ENCODE measurements at places on chromosomes 11 and 22. TPM values are rescaled to one million over a fixed set of nuclear protein-coding genes. Genes with fewer than 3 reads are reported as not detected.

- DNase-seq = peak; percentile 25
- H3K4me3 ChIP-seq = no peak overlapping the region
- no peaks in the 10 kb centered on the region for H3K36me3 ChIP-seq
- no peak overlapping the region for H3K27ac ChIP-seq
These were observed 62.3 kb downstream of the PPFIBP2 start for GRCh38 chr11:7575841-7576725.

GRCh38 chr11:78211565-78211964 lies 22.8 kb downstream of the USP35 start:
- H3K4me3 ChIP-seq = no peak overlapping the region
- no peak for DNase-seq
- peaks cover 17% of the 10 kb centered on the region for H3K36me3 ChIP-seq
- no peaks in the 10 kb centered on the region for H3K27me3 ChIP-seq

- H3K4me1 ChIP-seq = no peaks in the 10 kb centered on the region
- H3K36me3 ChIP-seq = no peaks in the 10 kb centered on the region
- H3K27ac ChIP-seq = no peak overlapping the region
These were observed 46.2 kb downstream of the WT1 start for GRCh38 chr11:32388871-32389770.

- H3K4me1 ChIP-seq = peaks cover 25% of the 10 kb centered on the region
- H3K36me3 ChIP-seq = no peaks in the 10 kb centered on the region
- DNase-seq = peak; percentile 39
- H3K27ac ChIP-seq = peak overlapping the region; percentile 35
- peaks cover 8% of the 10 kb centered on the region for H3K27me3 ChIP-seq
- peak overlapping the region; percentile 77 for H3K4me3 ChIP-seq
These were observed 236.1 kb downstream of the TTC28 start for GRCh38 chr22:28443526-28443876.

GRCh38 chr11:27465629-27466028 lies 7.0 kb downstream of the LGR4 start:
- no peak overlapping the region for H3K27ac ChIP-seq
- peaks cover 13% of the 10 kb centered on the region for H3K27me3 ChIP-seq
- no peaks in the 10 kb centered on the region for H3K4me1 ChIP-seq
- no peak for DNase-seq
- H3K36me3 ChIP-seq = no peaks in the 10 kb centered on the region

- H3K4me1 ChIP-seq = peaks cover 37% of the 10 kb centered on the region
- no peak for DNase-seq
- no peaks in the 10 kb centered on the region for H3K27me3 ChIP-seq
These were observed 1.2 kb downstream of the VEGFB start for GRCh38 chr11:64235437-64236161.

GRCh38 chr11:59754494-59754858 lies 700 bp upstream of the STX3 start:
- no peaks in the 10 kb centered on the region for H3K36me3 ChIP-seq
- H3K27me3 ChIP-seq = peaks cover 4% of the 10 kb centered on the region
- peak; percentile 47 for DNase-seq
- peak overlapping the region; percentile 96 for H3K4me3 ChIP-seq
- H3K27ac ChIP-seq = peak overlapping the region; percentile 67

DNA sequence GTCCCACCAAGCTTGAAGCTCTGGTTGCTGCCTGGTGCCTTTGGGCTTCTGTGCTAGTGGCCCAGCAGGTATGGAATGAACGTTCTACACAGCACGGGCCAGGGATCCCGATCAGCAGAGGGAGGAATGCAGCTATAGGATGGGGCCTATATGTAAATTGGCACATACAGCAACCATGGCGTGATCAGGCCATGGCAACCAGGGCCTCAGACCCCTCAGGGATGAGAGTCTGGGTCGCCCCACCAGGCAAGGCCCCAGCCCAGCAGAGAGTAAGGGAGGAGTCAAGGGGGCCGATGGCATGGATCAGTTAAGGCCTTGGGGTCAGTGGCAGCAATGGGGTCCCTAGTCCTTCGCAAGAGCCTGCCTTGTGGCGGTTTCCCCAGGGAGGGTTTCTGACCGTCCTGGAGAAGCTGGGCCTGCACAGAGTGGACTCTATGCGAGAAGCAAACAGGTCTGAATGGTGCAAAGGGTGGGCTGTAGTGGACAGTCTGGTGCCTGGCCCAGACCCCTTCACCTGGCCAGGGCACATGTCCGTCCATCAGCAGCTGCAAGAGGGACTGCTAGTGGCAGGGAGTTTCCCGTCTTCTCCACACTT lies 98.6 kb downstream of the RPS6KA4 start:
- H3K27ac ChIP-seq = no peak overlapping the region
- DNase-seq = no peak
- H3K36me3 ChIP-seq = no peaks in the 10 kb centered on the region
- no peaks in the 10 kb centered on the region for H3K4me1 ChIP-seq

DNA sequence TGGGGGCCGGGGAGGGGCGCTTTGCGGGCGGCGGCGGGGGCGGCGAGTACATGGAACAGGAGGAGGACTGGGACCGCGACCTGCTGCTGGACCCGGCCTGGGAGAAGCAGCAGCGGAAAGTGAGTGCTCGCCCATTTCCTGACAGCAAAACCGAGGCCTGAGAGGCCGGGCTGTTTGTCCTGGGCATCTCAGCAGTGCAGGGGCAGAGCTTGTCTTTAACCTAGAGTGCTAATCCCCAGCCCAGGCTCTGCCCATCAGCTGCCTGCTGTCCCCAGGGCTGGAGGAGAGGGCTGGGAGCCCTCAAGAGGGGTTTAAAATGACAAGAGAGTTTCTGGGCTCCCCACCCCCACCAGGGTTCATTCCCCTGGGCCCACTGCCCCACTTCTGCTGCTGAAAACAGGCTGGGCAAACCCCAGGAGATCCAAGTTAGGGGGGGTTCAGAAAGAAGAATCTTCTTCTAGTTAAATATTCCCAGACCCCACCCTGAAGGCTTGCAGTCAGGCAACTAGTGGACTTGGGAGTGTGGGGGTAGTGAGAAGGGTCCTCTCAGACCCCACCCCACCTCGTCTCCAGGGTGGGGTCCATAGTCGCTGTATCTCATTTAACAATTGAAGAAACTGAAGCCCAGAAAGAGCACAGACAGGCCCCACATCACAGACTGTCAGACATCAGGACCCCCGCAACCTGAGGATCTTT lies 411 bp downstream of the ACTN3 start:
- no peaks in the 10 kb centered on the region for H3K27me3 ChIP-seq
- no peak for DNase-seq
- H3K27ac ChIP-seq = no peak overlapping the region
- peak overlapping the region; percentile 85 for H3K4me3 ChIP-seq
- H3K36me3 ChIP-seq = peaks cover 3% of the 10 kb centered on the region

GRCh38 chr11:45166604-45166897 lies 20.1 kb downstream of the PRDM11 start:
- DNase-seq = no peak
- H3K27ac ChIP-seq = no peak overlapping the region
- H3K4me3 ChIP-seq = no peak overlapping the region
- H3K4me1 ChIP-seq = peaks cover 34% of the 10 kb centered on the region

DNA sequence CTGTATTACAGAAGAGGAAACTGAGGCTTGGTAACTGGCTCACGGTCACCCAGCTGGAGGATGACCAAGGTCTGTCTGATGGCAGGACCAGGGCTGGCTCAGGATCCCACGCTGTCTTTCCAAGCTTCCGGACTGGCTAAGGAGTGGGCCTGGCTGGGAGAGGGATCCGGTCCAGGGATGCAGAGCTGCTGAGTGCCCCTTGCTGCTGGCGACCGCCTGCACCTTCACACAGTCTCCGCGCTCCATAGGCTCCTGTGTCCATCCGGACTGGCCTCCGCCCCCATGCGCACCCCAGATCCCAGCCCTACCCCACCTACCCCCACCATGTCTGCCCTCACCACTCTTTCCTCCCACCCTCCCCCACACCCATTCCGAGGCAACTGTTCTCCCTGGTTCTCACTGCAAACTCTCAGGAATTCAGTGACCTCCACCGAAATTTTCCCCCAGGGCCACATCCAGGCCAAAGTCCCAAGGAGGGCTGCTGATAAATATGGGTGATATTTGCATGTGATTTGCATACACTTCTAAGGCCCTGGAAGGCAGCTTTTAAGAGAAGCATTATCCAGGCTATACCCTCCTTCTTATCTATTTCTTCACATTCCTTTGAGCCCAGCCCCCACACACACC lies 48.5 kb upstream of the SLC35C1 start:
- H3K27me3 ChIP-seq = peaks cover 7% of the 10 kb centered on the region
- no peaks in the 10 kb centered on the region for H3K4me1 ChIP-seq
- no peak overlapping the region for H3K27ac ChIP-seq
- no peak overlapping the region for H3K4me3 ChIP-seq

SCN2B gene
- total RNA-seq = not detected

HORMAD2 gene
- total RNA-seq = not detected

KRTAP5-11 gene
- total RNA-seq = not detected

OR2AG1 gene
- not detected for total RNA-seq

TMEM45B gene
- total RNA-seq = 0.47 TPM

VPREB3 gene
- not detected for total RNA-seq

F2 gene
- not detected for total RNA-seq
